ENCODE measurements at places on chromosomes 7 and 10. TPM values are rescaled to one million over a fixed set of nuclear protein-coding genes. Genes with fewer than 3 reads are reported as not detected.

OR13A1 gene
- not detected for total RNA-seq

CCL24 gene
- total RNA-seq: 2.7 TPM

SOSTDC1 gene
- 40.5 TPM for total RNA-seq

PSD gene
- 2.2 TPM for total RNA-seq

ODAD2 gene
- total RNA-seq: not detected

CARD11 gene
- total RNA-seq: 0.24 TPM

PLEKHS1 gene
- 0.32 TPM for total RNA-seq

DNA sequence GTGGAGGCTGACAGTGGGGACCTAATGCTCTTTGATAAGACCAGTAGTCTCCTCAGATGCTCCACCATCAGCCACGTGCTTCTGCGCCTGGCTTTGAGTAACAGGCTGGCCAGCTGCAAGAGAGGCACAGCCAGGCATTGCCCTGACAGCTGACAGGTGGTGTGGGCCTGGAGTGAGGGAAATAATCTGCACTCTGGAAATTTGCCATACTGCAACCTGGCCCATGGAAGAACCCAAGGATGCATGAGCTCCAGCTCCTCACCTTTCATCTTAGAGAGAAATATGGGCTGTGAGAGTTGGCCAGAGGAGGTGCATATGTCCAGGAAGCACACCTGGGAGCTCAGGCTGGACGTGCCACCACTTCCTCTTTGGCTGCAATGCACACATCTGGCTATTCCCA is 118.9 kb downstream of the PLXDC2 start:
- no peak overlapping the region for H3K4me3 ChIP-seq
- H3K4me1 ChIP-seq: peaks cover 24% of the 10 kb centered on the region
- no peaks in the 10 kb centered on the region for H3K27me3 ChIP-seq
- no peak overlapping the region for H3K27ac ChIP-seq
- no peak for DNase-seq

GRCh38 chr10:93255546-93255945 is 181.9 kb downstream of the CYP26A1 start:
- DNase-seq: no peak
- no peak overlapping the region for H3K4me3 ChIP-seq
- no peaks in the 10 kb centered on the region for H3K4me1 ChIP-seq
- H3K27me3 ChIP-seq: no peaks in the 10 kb centered on the region
- no peaks in the 10 kb centered on the region for H3K36me3 ChIP-seq

DNA sequence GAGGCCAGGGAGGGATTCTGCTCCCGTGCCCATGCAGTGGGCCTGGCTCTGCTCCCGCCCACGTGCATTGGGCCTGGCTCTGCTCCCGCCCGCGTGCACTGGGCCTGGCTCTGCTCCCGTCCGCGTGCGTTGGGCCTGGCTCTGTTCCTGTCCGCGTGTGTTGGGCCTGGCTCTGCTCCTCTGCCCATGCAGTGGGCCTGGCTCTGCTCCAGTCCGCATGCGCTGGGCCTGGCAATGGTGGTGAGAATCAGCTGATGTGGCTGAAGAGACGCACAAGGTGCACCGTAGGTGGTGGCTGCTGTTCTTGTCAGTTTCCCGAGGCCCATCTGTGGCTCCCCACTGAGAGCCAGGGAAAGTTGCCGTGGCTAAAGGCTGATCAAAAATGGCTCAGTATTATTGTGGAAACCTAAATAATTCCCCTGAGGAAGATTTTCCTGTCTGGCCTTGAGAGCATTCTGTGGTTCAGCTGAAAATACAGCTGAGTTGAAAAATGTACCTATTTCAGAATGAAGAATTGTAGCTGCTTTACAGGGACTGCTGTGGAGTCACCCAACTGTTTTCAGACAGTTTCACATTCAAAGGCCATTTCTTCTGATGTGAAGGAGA is 572.4 kb downstream of the GLRX3 start:
- H3K4me3 ChIP-seq: no peak overlapping the region
- no peak overlapping the region for H3K27ac ChIP-seq
- no peak for DNase-seq

DNA sequence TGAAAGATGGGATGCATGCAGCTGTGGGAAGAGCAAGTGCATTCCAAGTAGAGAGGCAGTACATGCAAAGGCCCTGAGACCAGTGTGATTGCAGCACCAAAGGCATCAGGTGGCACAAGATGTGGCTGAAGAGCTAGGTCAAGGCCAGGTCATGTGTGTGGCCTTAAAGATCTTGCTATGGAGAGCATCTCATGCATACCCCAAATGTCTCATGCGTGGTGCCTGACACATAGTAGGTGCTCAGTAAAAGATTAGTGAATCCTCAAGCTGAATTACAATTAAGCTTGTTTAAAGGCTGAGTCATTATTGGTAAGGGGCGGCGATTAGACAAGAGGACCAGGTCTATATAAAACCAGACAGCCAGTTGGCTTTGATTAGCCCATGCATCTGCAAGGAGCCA is 336.6 kb downstream of the FGFR2 start:
- H3K4me3 ChIP-seq: no peak overlapping the region
- H3K36me3 ChIP-seq: no peaks in the 10 kb centered on the region
- no peak overlapping the region for H3K27ac ChIP-seq

DNA sequence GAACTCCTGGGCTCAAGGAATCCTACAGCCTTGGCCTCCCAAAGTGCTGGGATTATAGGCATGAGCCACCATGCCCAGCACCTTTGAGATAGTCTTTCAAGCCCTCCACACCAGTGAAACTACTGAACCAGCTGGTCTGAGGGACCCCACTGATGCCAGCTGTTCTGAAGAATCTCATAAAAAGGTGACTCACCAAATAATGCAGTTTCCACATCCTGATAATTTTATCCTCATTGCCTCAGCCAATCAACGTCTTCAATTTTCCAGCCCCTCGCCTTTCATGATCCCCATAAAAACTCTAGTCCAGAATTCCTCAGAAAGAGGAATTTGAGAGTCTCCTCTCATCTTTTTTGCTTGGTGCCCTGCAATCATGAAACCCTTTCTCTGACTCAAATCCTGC is 1691.6 kb upstream of the LRRTM3 start:
- no peaks in the 10 kb centered on the region for H3K27me3 ChIP-seq
- H3K4me1 ChIP-seq: no peaks in the 10 kb centered on the region
- no peak overlapping the region for H3K27ac ChIP-seq
- H3K36me3 ChIP-seq: no peaks in the 10 kb centered on the region
- DNase-seq: no peak
- no peak overlapping the region for H3K4me3 ChIP-seq

GRCh38 chr7:111126987-111127386 is 36.1 kb downstream of the LRRN3 start:
- H3K27ac ChIP-seq: no peak overlapping the region
- no peaks in the 10 kb centered on the region for H3K27me3 ChIP-seq
- H3K36me3 ChIP-seq: no peaks in the 10 kb centered on the region
- no peaks in the 10 kb centered on the region for H3K4me1 ChIP-seq
- DNase-seq: no peak

- H3K4me3 ChIP-seq: peak within 1 kb of the TSS; percentile 65
- peak; percentile 80 for DNase-seq
- no peaks in the 10 kb centered on the region for H3K36me3 ChIP-seq
- H3K27ac ChIP-seq: peak within 1 kb of the TSS; percentile 78
- peaks cover 17% of the 10 kb centered on the region for H3K4me1 ChIP-seq
Measured at GRCh38 chr7:107044347-107045194, at the start of gene PRKAR2B. Gene PRKAR2B (plus strand): TSS chr7:107044705. CDS start chr7:107044908, 203 bp downstream.

DNA sequence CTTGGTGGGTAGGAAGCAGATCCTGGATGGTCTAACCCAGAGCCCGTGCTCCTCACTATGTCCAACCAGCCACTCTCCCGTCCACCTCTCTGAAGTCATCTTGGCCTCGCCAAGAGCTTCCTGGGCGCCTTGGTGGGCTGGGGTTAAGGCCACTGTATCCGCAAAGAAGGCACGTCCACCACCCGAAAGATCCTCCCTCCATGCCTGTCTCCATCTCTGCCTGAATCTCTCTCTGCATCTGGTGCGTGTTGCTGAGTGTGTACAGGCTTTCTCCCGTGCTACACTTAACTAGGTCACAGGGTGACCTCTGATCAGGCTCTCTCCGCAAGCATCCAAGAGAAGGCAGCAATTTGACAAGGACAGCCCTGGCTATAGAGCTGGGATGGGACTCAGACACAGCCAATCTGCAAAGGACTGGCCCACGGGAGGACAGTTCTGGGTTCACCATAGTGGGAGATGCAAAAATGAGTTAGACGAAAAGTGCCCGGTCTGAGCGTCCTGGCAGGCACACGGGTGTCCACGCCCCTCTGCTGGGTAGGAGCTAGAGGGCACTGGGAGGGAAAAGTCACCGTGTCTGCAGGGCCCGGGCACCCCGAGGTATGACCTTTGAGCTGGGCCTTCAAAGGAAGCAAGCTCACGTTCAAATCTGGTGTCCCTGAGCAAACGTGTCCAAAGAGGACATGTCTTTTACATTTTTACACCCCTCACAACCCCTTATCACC is 9.4 kb upstream of the RFC2 start:
- H3K4me1 ChIP-seq: no peaks in the 10 kb centered on the region
- no peak for DNase-seq
- no peak overlapping the region for H3K27ac ChIP-seq
- H3K4me3 ChIP-seq: no peak overlapping the region

DNA sequence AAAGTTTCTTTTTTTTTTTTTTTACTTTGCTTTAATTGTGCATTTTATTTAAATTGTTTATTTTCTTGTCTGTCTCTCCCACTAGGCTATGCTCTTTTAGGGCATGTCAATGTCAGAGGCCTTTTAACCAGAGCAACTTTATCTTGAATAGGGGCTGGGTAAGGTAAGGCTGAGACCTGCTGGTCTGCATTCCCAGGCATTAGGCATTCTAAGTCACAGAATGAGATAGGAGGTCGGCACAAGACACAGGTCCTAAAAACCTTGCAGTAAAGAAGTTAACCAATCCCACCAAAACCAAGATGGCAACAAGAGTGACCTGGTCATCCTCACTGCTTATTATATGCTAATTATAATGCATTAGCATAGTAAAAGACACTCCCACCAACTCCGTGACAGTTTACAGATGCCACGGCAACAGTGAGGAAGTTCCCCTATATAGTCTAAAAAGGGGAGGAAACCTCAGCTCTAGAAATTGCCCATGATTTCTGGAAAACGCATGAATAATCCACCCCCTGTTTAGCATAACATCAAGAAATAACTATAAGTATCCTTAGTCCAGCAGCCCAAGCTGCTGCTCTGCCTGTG is 47.0 kb upstream of the FRMD4A start:
- no peaks in the 10 kb centered on the region for H3K4me1 ChIP-seq
- no peak overlapping the region for H3K4me3 ChIP-seq
- no peak overlapping the region for H3K27ac ChIP-seq
- no peak for DNase-seq
- peaks cover 8% of the 10 kb centered on the region for H3K27me3 ChIP-seq
- no peaks in the 10 kb centered on the region for H3K36me3 ChIP-seq

DNA sequence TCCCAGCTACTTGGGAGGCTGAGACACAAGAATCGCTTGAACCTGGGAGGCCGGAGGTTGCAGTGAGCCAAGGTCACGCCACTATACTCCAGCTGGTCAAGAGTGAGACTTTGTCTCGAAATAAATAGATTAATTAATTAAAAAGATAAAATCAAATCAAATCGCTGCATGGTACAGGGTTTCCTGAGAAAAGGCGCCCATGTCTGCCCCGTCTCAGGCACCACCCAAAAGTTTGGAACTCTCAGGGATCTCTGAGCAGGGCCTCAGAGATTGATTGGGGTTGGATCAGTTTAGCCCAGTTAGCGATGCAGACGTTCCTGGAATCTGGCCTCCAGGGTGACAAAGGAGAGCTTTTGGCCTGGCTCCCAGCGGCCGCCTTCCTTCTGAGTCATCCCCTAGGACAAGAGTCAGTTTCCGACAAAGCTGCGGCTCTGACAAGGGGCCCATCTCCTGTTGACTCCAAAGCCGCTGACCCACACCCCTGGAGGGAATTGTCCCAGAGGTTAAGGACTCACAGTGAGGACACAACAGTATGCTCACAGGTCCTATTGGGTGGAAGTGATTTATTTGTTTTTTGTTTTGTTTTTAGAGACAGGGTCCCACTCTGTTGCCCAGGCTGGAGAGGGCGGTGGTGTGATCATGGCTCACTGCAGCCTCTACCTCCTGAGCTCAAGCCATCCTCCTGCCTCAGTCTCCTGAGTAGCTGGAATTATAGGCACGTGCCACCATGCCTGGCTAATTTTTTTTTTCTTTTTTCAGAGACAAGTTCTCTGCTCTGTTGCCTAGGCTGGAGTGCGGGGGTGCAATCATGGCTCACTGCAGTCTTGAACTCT is 6.8 kb downstream of the ORAI2 start:
- no peaks in the 10 kb centered on the region for H3K27me3 ChIP-seq
- no peak overlapping the region for H3K4me3 ChIP-seq
- DNase-seq: no peak
- H3K4me1 ChIP-seq: peaks cover 3% of the 10 kb centered on the region
- no peak overlapping the region for H3K27ac ChIP-seq

DNA sequence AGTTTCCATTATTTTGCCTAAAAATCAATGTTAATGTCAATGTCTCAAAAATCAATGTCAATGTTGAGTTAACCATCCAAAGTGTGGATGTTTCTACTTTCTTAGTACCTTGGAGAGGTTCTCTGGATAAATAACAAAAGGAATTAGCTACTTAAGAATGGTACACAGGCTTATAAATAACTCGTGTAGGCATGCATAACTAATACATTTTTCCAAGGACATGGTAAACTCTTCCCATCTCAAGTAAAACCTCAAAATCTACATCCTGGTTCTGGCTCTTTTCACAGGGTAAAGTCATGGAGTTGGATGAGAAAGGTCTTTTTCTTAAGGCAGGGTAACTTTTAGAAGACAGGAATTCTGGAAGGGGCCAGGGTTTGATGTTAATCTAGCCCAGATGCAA is 59.9 kb downstream of the CAV1 start:
- peaks cover 18% of the 10 kb centered on the region for H3K4me1 ChIP-seq
- no peak for DNase-seq
- H3K4me3 ChIP-seq: no peak overlapping the region
- no peaks in the 10 kb centered on the region for H3K27me3 ChIP-seq

GRCh38 chr7:32428546-32428945 is 61.6 kb downstream of the LSM5 start:
- no peaks in the 10 kb centered on the region for H3K4me1 ChIP-seq
- H3K27me3 ChIP-seq: peaks cover 42% of the 10 kb centered on the region
- no peak for DNase-seq
- no peaks in the 10 kb centered on the region for H3K36me3 ChIP-seq
- no peak overlapping the region for H3K4me3 ChIP-seq

DNA sequence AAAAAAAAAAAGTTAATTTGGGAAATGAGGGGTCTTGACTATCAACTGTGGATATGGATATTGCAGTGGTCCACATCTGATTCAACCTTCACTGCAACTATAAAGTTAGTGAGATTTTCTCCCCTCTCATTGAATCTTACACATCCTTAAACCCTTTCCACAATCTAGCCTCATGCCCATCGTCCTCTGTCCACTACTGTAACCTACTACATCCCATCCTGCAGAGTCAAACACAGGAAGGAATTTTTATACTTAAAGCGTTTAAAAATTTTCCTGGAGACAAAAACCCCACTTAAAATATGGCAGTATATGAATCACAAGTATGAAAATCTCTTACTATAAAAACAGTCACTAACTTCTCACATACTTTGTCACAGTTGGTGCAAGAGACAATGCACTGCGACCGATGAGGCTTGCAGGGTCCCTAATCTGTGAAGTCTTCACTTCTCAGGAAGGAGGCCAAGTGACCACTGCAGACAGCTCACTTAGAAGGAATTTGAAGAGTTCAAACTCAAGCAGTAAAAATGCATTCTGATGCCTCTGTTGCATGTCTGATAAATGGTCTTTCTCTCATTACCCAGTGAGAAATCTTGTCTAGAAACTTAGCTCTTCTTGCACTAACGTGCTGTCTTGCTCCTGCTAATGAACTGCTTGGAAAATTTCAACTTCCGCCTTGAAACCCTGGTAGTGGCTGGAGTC is 50.3 kb upstream of the ST8SIA6 start:
- no peak for DNase-seq
- no peak overlapping the region for H3K4me3 ChIP-seq
- no peak overlapping the region for H3K27ac ChIP-seq
- H3K36me3 ChIP-seq: no peaks in the 10 kb centered on the region
- no peaks in the 10 kb centered on the region for H3K4me1 ChIP-seq

Data from suprapubic skin (tissue), 4 donors.